ENCODE measurements at places on chromosomes 16 and 17.
A peak's percentile ranks its signal among the peaks of the same experiment; 100 is the strongest.

- no peak for DNase-seq
Measured at GRCh38 chr17:60165971-60166370, 16.2 kb downstream of the CA4 start.

DNA sequence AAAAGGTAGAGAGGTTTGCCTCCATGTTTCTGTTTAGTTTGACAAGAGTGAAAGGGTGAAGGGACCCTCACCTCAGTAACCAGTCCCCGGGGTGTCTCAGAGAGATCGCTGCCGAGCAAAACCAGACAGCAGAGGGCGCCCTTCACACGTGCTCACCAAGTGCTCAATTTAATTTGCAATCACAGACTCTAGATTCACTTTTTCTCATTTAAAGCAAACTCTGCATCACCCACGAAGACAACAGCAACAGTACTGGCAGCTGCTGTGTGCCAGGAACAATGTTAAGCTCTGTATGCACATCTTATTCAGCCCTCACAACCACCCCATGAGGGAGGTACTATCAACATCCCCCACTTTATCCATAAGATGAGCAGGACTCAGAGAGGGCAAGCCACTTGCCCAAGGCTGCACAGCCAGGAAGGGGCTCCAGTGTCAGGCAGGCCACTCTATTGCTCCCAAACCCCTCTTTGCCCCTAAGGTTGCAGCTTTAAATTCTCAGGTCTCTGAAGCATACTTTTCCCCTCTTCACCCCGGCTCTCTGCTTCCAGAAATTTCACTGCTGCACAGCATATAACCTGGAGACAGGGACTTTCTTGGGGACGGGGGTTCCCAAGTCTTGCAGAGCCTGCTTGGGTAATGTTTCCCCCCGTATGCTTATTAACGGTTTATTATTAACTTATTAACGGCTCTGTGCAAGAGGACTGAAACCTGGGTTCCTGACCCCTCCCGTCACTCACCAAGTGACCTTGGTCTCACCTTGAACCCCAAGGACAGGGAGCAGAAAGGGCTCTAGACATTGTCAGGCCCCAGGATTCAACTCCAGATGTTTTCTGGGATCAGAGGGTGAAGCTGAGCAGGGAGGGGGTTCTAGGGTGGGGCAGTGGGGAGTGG, 70.9 kb downstream of the CNGB1 start:
- DNase-seq: peak; percentile 57

GRCh38 chr16:22659933-22660332, 149.2 kb downstream of the NPIPB5 start:
- DNase-seq: no peak

- DNase-seq: no peak
Measured at GRCh38 chr17:57195785-57196460, 60.4 kb upstream of the MSI2 start.

DNA sequence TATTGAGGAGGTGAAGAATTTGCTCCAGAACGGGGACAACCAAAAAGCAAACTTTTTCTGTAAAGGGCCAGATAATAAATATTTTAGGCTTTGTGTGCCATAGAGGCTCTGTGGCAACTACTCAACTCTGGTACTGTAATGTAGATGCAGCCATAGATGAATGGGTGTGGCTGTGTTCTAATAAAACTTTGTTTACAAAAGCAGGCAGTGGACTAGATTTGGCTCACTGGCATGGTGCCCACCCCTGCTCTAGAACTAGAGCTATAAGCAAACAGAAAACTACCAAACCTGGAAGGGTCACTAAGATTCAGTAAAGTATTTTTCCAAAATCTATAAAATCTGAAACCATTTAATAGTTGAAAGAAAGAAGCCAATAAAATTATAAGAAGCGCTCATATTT, 24.6 kb upstream of the SMURF2 start:
- no peak for DNase-seq

DNA sequence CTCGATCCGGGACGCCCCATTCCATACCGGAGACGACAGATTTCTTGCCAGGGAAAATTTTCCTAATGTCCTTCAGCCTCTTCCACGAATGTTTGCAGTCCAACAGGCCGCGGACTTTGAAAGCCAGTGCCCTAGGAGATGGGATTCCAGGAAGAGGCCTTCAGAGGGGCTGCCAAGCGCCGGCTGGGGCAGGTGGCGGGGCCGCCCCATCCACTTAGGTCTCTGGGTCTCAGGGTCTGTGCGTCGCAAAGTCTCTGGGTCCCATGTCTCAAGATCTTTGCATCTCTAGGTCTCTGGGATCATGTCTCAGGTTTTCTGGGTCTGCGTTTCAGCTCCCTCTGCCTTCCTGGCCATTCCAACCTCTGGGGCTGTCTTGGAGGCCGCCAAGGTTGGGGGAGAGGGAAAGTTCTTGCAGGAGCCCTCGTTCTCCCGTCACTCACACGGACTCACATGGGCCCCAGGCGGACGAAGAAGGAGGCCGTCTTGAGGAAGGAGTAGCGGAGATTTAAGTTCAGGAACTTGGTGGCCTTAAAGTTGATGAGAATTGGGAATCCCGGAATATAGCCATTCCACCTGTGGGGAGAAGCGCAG, 7.2 kb downstream of the ALOX12B start:
- DNase-seq: no peak

DNA sequence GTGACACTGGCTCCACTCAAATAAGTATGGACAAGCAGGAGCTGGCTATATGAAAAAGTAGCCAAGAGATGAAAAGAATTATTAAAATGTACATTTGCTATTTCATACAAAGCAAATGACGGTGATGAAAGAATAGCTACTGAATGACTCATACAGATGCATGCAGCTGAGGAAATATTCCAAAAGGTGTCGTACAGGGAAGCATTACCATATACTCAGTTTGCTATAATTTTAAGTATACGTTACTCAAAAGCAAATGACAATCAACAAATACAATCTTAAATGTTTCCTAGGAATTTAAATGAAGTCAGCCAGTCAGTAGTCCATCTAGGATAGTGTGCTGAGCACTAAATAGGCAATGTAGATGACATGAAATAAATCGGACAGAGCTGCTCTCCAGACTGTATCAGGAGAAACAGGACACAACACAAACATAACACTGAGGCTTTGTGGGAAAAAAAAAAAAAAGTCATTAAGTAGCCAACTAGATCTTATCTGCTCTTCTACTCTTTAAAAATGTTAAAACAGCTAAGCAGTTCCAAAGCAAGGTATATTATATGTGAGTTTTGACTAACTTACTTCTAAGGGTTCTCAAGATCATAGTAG, 65.0 kb downstream of the NCOR1 start:
- no peak for DNase-seq

GRCh38 chr16:27759301-27759871, 209.4 kb downstream of the KATNIP start:
- DNase-seq: no peak

GRCh38 chr16:11105038-11105903, 150.7 kb downstream of the SOCS1 start:
- no peak for DNase-seq

DNA sequence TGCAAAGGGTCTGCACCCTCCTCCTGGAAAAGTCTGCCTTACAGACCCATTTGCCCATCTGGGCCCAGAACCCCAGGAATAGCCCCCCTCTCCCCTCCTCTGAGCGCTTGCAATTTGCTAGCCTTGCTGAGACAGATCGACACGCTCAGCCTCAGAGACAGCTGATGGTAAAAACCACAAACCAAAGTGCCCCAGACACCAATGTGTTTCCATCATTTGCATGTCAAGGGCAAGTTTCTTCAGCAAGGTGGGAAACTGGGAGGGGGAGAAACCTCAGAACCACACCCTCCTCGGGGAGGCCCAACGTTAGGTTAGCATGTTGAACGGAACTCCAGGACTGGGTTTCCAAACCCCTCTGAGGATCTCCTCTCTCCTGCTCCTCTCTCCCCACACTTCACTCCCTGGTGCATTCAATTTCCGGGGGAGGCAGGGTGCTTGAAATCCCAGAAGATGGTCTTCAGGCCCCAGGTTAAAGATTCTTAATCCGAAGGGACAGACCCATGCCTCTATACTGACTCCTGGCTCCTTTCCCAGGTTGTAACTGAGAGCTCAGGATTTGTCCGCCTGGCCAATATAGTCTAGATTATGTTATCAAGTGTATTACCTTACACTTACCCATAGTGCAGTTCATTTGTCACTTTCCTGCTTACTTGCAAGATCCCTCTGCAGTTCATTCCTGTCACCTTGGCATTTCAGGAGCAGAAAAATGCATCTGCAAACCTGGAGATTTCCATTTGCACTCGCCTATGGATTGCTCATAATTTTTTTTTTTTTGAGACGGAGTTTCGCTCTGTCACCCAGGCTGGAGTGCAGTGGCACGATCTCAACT, 1.3 kb upstream of the CUEDC1 start:
- no peak for DNase-seq

- DNase-seq: no peak
Measured at GRCh38 chr16:7334801-7335560, 2.3 kb downstream of the RBFOX1 start.

- no peak for DNase-seq
Measured at GRCh38 chr17:10205549-10206185, 7.3 kb upstream of the GAS7 start.

GRCh38 chr16:47778106-47778801, 317.1 kb downstream of the PHKB start:
- no peak for DNase-seq

DNA sequence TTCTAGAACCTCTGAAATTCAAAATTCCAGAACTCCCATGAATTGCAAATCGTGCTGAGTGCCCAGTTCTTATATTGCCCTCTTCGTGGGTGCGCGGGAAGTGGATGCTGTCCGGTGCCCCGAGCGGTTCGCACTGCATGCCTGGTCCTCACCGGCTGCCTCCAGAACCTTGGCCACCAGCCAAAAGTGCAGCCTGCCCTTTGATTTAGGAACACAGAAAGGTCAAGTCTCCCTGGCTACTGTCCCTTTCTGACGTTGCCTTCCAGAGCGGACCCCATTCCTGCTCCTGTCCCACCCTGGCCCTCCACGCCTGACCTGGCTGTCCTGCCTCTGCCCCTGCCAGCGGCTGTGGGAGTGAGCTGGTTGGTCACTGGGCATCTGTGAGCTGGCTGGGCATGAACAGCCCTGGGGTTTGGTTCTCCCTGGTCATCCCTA, 9.7 kb downstream of the NEUROD2 start:
- no peak for DNase-seq

DNA sequence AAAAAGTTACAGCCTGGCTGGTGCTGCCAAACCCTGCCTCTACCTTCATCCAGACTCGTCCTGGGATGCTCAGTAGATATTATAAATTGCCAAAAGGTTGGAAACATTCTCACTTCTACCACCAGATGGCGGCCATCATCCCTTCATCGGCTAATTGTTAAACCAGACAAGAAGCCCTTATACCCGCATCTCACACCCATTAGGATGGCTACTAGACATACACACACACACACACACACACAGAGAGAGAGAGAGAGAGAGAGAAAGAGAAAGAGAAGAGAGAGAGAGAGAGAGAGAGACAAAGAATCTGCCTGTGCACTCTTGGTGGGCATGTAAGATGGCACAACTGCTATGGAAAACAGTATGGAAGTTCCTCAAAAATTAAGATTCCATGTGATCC, 15.0 kb upstream of the SCIMP start:
- peak; percentile 54 for DNase-seq

- DNase-seq: no peak
Measured at GRCh38 chr16:87227296-87227951, 89.8 kb downstream of the C16orf95 start.

- no peak for DNase-seq
Measured at GRCh38 chr16:48450367-48450766, 65.2 kb upstream of the SIAH1 start.

- DNase-seq: no peak
Measured at GRCh38 chr16:19184823-19185509, 16.9 kb downstream of the SYT17 start.

DNA sequence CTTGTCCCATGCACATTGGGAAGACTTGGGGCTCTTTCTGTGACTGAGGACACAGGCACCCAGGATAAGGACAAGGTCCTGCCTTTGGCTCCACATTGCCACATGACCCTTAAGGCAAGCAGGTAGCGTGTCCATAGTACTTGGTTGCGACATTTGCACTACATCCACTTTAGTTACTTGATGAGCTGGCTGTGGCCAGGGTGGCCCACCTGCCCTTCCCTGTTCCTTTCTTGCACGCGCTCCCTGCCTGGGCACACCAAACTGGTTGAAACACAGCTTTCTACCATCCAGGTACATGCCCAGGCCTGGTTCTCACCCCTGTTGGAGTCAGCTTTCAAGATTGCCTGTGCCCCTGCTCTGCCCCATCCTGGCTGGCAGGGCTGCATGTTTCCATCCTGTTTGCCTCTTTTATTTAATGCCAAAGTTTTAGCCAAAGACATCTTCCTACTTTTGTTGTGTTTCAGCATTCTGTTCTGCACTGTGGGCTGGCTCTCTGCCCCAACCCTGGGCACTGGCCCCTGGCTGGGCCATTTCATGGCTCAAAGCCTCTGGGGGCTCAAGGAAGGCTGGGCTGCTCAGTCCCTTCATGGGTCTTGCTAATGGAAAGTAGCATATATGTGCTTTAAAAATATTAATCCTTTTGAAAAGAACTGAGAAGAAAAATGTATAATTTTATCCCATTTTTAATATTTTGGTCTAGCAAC, 3.2 kb downstream of the B3GNT9 start:
- DNase-seq: no peak
